ENCODE measurements at places on chromosomes 11 and 22.

- no peak for DNase-seq
Measured at GRCh38 chr11:130631119-130631518, 182.7 kb downstream of the ADAMTS15 start.

- no peak for DNase-seq
Measured at GRCh38 chr11:105046898-105047579, 1.9 kb upstream of the CARD16 start.

GRCh38 chr11:109749476-109749875, 327.5 kb downstream of the C11orf87 start:
- DNase-seq = no peak

DNA sequence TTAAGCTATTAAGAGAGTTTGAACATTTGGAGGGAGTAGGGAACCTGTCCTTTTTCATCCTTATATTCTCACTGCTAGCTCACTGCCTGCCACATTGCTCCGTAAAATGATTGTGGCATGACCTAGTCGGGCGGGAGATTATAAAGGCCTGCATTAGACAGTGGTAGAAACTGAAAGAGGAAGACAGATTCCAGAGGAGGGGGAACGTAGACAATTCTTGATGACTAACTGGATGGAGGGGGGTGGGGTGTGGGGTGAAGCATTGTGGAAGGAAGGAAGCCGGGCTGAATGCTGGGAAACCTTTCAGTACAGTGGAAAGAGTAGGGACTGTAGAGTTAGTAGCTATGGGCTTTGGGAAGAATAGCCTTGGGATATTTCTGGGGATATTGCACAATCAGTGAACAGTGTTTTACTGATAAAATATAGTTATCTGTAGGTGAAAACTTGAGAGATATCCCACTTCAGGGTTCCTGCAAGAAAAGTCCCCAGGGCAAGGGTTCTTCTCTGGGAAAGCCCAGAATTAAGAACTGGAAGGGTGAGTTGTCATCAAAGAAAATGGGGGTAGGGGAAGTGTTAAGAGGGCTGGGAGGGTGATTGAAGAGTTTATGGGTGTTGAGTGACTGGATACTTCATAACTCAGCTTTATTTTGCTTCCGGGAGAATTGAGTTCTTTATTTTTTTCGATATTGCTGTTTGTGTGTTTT, 2.1 kb downstream of the MED15 start:
- peak; percentile 37 for DNase-seq

DNA sequence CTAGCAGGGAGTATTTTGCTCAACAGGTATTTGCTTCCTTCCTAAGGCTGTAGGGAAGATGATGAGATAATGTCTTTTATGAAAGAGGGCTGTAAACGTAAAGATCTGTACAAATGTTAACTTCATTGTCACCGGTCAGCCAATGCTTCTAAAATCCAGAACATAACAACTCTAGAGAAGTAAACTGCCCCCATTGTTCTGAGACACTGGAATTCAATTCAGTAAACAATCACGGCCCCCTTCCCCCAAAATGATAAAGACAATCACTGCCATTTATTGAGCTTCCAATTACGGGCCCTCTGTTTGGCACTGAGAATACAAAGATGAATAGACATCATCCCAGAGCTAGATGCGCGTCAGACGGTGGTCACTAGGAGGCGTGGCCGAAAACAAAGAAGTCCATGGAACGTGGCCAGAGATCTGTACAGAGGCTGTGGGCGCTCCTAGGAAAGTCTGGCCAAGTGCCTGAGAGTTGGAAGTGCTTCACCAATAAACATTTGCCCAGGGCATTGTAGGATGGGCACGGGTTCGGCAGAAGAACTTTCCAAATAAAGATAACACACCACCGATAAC, 576 bp downstream of the TMEM258 start:
- peak; percentile 76 for DNase-seq

- no peak for DNase-seq
Measured at GRCh38 chr22:47805394-47805935, 1043.0 kb downstream of the TBC1D22A start.

- DNase-seq = no peak
Measured at GRCh38 chr22:22123118-22123959, 121.2 kb upstream of the VPREB1 start.

DNA sequence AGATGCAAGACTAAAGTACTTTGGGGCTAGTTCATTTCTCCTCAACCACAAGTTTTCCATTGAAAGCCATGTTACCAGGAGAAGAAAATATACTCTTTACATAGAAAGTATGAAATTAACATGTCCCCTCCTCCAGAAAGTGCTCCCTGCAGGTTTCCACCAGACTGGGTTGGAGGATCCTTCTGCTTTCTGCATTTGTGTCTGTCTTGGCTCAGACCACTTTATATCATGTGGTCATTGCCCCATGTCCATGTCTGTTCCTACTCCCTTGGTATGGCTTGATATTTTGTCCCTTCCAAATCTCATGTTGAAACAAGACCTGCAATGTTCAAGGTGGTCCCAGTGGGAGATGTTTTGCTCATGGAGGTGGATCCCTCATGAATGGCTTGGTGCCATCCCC, 28.4 kb upstream of the ACER3 start:
- no peak for DNase-seq

Measured in kidney (tissue), 22 donors.